ENCODE measurements at places on chromosomes 3 and 15.

DNA sequence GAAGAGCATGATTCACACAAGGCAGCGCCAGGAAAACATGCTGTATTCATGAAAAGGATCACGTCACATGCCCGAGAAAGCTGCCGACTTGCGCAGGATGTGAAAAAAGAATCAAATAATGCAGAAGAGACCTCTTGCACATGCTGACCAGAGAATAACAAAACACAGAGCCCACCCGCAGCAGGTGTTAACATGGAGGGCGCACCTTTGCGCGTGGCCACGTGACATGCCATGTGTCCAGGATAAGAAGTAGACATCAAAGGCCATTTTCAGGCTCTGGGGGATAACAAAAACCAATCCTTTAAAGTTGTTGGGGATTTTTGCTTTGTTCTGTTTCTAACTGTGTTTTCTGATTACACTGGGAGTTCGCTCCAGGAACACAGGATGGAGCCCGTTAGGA lies 1332.8 kb downstream of the ZPLD1 start:
- no peak for DNase-seq

DNA sequence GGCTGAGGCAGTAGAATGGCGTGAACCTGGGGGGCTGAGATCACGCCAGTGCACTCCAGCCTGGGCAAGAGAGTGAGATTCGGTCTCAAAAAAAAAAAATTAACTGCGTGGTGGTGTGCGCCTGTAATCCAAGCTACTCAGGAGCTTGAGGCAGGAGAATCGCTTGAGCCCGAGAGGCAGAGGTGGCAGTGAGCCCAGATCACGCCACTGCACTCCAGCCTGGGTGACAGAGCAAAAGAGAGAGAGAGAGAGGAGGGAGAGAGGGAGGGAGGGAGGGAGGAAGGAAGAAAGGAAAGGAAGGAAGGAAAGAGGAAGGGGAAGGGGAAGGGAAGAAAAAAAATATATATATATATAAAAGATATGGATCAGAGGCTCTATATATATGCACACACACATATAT lies 6.0 kb downstream of the TM4SF19 start:
- DNase-seq, result no peak

DNA sequence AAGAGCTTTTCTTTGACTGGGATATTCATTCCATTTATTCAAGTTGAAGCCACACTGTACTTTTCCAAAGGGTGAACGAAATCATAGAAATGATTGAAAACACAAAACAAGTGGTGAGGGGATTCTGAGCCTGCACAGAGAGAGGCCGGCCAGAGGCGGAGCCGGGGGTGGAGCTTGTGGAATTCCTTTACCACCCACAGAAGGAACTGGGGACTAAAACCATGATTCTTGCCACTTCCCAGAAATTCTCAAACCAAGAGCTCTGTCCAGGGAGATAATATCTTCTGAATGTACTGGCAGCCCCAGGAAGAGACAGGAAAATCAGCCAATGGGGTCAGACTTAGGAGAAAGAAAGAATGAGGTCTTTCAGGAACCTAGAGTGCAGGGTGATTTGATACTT lies 20.8 kb downstream of the FBN1 start:
- DNase-seq, result no peak

GRCh38 chr3:15205934-15206661 lies at the start of gene CAPN7:
Gene CAPN7, plus strand, starts transcription at chr3:15206246. Its CDS starts 250 bp downstream, at chr3:15206496.
- DNase-seq, result no peak

DNA sequence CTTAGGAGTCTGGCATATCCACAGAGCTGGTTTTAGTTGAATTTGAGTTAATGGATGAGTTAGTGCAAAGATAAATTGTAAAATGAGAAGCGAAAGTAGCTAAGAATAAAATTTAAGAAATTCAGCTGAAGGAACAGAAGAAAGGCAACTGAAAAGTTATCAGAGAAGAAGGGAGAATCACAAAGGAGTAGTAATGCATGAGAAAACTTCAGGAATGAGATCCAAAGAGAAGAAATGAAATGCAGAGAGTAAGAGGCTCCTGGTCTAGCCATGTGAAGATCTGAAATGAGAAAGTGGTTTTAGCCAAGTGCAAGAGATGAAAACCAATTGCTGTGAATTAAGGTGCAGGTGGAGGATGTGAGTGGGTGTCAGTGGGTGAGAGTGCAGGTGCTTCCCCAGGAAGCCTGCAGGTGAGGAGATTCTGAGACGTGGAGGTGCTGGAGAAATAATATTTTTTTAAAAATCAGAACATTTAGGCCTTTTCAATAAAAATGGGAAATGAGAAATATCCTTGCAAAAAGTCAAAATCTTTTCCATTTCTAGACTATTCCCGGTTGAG lies 18.5 kb downstream of the KBTBD8 start:
- no peak for DNase-seq

DNA sequence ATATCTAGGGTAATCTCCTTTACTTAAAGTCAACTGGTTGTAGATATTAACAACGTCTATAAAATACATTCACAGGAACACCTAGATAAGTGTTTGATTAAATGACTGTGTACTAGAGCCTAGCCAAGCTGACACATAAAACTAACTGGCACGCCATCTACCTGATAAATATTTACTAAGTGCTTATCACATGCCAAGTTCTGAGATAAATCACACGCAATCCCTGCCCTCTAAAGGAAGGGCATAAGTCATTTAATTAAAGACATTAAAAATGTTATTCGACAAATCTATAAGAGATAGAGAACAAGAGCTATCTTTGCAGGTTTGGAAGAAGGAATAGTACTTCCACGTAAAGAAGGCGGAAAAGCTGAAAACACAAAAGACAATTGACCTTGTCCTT lies 11.1 kb upstream of the MB21D2 start:
- DNase-seq, result no peak

- DNase-seq, result peak; percentile 83
These were observed at the start of gene IGF1R for GRCh38 chr15:98647774-98648653. Gene IGF1R, plus strand, starts transcription at chr15:98648539. Its CDS starts 1,043 bp downstream, at chr15:98649582.

GRCh38 chr15:70833861-70834765 lies 19.8 kb downstream of the LARP6 start:
- no peak for DNase-seq

- no peak for DNase-seq
These were observed 1439.2 kb downstream of the ZPLD1 start for GRCh38 chr3:103873897-103874545.

DNA sequence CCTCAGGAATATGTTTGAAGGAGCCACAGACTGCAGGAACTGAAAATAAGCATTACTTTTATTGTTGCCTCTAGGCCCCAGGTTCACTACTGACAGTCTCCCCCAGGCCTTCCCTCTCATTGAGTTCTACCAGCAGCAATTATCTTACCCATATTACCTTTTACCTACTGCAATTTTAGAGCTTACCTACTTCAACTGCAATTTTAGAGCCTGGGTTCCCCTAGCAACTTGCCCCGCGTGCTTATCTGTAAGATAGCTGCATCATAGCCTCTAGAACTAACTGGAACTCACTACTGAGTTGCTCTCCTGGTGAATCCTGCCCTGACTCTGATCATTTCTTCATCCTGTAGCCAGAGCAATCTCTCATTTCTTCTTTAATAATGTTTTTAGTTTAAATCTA lies 29.2 kb upstream of the WWTR1 start:
- DNase-seq, result no peak

DNA sequence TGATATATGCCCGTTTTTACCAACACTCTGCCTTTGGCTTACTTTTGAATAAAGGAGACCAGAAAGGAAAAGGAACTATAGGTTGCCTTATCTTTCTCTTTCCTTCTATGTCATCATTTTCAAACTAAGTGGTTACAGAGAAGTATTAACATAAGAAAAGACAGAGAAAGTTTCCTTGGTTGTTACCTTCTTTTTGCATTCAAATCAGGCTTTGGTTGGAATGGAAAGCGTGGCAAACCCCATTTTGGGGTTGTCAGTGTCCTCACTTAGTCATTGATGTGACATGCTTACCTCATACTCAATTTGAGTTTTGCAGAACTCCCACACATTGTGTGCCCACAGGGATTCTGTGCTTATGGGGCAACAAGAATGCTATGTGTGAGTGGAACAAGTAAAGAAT lies 3.7 kb upstream of the THRB start:
- DNase-seq, result no peak

DNA sequence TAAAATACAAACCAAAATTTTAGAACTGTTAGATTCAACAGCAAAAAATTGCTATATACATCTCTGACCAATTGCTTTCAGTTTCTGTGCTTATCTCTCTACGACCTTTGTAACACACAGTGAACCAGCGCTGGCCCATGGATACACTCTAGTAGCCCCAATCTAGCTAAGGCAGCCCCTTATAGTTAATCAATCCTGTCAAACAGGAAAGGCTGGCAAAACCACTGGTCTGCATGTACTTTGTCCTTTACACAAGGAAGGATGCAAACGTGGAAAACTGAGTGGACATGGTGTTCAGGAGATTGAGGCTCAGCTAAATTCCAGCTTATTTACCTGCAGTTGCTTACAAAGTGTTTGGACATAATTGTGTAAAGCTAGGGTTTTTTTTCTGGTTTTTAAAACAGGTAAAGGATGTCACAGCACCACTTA lies 25.9 kb downstream of the ADGRG7 start:
- DNase-seq, result no peak

DNA sequence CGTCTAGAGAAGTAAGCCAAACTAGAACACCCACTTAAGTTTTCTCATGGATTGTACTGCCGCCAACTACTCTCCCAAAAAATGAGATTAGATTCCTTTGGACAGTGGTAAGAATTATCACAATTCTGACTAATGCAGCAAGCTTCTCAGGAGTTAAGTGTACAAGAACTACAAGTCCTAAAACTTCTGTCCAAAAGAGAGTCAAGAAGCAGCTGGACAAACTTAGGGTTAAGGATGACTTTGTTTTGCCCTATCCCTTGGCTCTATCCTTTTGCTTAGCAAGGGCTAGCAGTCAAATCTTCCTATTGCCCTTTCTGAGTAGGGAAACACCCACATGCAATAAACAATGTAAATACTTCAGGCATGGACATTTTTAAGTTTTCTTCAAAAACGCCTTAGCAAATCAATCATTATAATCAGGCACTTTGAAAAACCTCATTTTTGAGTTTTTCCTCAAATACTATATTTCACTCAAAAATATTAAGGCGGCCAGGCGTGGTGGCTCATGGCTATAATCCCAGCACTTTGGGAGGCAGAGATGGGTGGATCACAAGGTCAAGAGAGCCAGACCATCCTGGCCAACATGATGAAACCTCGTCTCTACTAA lies 19.5 kb downstream of the RAF1 start:
- no peak for DNase-seq

DNA sequence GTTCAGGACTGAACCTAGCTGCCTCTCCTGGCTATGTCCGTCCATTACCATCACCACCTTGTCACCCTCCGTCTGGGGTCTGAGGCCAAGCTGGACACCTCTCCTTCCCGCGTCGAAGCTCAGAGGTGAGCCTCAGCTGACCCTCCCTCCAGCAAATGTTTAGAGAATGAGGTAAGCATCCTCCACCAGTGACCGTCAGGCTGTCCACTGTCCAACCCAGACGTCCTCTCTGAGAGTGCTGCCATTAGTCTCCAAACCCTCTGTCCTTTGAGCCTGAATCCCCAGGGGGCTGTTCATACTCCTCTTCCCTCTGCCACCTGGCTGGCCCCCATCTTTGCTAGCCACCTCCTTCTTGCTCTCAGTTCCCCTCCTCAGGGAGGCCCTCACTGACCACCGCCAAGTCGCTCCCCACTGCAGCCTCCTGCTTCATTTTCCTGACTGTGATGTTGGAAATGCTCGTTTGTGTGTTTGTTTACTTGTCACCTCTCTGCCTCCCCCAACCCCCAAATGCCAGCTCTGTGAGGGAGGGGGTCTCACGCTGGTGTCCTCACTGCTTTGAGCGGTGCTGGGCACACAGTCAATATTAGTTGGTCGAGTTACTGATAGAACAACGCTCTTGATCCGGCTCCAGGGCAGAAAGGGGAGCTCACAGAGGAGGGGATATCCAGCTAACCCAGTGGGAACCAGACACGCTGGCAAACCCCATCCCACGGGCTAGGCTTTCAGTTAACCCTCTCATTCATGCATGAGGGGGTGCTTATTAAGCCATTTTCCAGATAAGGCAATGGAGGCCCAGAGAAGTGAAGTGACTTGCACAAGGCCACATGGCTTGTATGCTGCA lies 64.9 kb downstream of the IQSEC1 start:
- no peak for DNase-seq

Data from C1 segment of cervical spinal cord (tissue), 14 donors.